ENCODE measurements at places on chromosomes 6 and 20. TPM values are rescaled to one million over a fixed set of nuclear protein-coding genes. Genes with fewer than 3 reads are reported as not detected.
A peak's percentile ranks its signal among the peaks of the same experiment; 100 is the strongest.

DNA sequence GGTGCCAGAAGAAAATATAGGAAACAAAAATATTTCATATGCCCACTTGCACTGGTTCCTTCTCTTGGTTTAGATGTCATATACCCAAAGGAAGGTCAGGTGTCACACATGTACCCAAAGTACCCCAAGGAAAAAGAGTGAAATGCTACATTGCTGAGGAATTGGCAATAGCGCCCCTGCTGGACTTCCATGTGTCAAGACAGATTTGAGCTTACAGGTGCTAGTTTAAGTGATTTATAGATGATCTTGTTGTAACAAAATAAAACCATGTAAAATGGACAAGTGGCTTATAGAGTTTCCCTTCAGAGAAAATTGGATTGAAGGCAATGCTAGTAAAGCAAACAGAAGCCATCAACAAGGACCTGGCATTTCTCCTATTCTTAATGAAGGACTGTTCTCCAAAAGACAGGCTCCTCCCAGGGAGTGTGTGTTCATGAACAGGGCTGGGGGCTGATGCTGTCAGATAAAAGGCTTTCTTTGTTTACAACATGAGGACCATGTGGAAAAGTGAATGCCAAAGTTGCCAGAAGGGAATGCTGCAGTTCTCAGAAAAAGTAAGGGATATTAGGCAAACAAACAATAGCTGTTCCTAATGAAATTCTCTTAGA is 64.3 kb upstream of the PAK5 start:
- H3K27me3 ChIP-seq = no peaks in the 10 kb centered on the region
- H3K4me1 ChIP-seq = no peaks in the 10 kb centered on the region
- no peak for DNase-seq
- H3K4me3 ChIP-seq = no peak overlapping the region
- no peak overlapping the region for H3K27ac ChIP-seq

GRCh38 chr6:31733734-31734133 is 2.6 kb downstream of the CLIC1 start:
- H3K4me3 ChIP-seq = peak overlapping the region; percentile 86
- H3K27ac ChIP-seq = peak overlapping the region; percentile 93
- peaks cover 71% of the 10 kb centered on the region for H3K4me1 ChIP-seq
- peaks cover 42% of the 10 kb centered on the region for H3K36me3 ChIP-seq
- H3K27me3 ChIP-seq = no peaks in the 10 kb centered on the region

GRCh38 chr6:170404697-170405096 is 98.1 kb downstream of the FAM120B start:
- peaks cover 66% of the 10 kb centered on the region for H3K36me3 ChIP-seq
- no peak overlapping the region for H3K4me3 ChIP-seq
- H3K27ac ChIP-seq = no peak overlapping the region
- no peak for DNase-seq
- H3K4me1 ChIP-seq = no peaks in the 10 kb centered on the region

Gene LRRN4
- 42.6 TPM for total RNA-seq

- no peak overlapping the region for H3K4me3 ChIP-seq
- no peaks in the 10 kb centered on the region for H3K4me1 ChIP-seq
- no peaks in the 10 kb centered on the region for H3K27me3 ChIP-seq
- no peak for DNase-seq
- no peak overlapping the region for H3K27ac ChIP-seq
Measured at GRCh38 chr6:135117413-135117968, 62.9 kb upstream of the HBS1L start.

DNA sequence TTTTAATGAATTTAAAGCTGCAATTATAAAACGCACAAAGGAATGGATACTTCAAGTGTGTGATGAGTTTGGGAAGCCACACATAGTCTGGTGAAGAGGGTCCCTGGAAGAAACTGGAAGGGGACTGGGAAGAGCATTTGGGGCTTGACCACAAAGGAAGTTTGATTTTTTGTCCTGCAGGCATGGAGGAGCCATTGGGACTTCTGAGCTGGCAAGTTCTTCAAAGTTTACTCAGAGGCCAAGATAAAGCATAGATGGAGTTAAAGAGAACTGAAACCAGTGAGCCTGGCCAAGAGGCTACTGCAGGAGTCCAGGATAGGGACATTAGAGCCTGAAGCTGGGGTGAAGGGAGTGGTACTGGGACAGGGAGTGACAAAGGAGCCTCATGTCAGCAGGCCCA is 95.0 kb downstream of the AIG1 start:
- no peaks in the 10 kb centered on the region for H3K27me3 ChIP-seq
- H3K4me1 ChIP-seq = peaks cover 5% of the 10 kb centered on the region
- no peak overlapping the region for H3K27ac ChIP-seq
- no peaks in the 10 kb centered on the region for H3K36me3 ChIP-seq
- no peak overlapping the region for H3K4me3 ChIP-seq

Gene TNXB
- 120 TPM for total RNA-seq

Measured in lower lobe of right lung (tissue), 2 donors.